T-helper 1 cell (primary cell): ENCODE measurements at places on chromosomes 13 and 19.

DNA sequence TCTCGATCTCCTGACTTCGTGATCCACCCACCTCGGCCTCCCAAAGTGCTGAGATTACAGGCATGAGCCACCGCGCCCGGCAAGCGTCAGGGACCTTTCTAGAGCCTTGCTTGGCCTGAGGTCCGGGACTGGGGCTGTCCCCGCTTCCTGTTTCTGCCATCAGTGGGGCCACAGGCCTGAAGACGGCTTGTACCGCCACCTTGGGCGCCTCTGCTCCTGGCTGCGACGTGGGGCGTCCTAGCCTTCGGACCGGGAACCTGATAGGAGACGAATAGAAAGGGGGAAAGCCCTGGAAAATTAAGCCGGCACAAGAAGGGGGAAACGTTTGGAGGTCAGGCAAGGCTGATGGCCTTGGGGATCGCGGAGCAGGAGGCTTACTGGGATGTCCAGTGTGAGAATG is 35.1 kb downstream of the RNF6 start:
- DNase-seq: no peak

- no peak for DNase-seq
Observed at GRCh38 chr13:78827471-78827870, 168.5 kb upstream of the OBI1 start.

DNA sequence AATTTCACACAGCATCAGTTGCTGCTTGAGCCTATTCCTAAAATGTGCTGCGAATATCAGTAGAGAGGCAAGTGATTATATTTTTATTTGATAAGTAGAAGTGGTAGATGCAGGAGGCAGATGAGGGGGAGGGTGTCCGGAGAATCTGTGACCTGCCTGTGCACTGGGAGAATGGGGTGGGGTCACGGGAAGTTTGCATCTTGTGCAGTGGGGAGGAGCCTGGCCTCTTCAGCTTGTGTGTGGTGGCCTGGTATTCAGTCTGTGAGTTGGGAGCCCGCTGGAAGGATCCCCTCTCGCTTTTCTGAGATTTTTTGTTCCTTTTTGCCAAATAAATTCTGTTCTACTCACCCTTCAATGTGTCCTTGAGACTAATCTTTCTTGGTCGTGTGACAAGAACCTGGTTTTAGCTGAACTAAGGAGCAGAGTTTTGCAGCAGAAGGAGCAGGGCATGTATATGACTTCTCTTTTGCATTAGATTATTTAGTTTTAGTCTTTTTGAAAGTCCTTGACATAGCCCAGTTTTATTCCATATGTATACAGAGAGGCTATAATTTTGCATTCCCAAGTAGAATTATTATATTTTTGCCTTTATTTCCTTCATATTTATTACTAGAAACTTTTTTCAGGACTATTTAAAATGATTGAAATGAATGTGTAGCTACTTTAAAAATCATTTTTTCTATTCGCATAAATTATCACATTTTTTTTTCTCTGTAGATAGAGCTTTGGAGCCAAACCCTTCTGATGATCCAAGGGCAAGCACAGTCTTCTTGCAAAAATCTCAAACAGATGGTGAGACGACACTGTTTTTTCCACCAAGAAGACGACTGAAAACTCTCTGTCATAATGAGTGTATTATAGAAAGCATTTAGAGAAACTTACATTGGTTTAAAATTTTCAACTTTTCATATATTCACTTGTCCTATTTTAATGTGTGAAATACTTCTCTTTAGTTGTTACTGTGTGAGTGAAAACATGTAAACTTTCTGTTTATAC is 1257.2 kb downstream of the UQCRFS1 start:
- DNase-seq: no peak

GRCh38 chr13:29196409-29197074 is 376.4 kb downstream of the MTUS2 start:
- DNase-seq: no peak

DNA sequence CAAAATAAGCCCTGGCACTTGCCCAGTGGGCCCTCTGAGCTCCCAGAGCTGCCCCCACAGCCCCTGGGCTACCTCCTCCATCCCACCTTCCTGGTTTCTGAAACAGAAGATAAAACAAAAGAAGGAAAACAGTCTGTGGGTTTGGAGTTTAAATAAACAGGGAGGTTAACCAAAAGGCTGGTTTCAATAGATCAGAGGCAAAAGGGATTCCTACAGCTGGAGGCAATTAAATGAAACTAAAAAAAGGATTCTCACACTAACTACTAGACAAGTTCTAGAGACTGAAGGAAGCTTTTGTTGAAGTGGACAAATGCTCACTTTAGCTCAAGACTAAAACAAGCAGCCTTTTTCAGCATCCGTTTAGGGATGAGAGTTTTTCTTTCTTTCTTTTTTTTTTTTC is 569.8 kb downstream of the FGF9 start:
- no peak for DNase-seq

- DNase-seq: no peak
Observed at GRCh38 chr19:13206587-13206986, 56.4 kb downstream of the IER2 start.

DNA sequence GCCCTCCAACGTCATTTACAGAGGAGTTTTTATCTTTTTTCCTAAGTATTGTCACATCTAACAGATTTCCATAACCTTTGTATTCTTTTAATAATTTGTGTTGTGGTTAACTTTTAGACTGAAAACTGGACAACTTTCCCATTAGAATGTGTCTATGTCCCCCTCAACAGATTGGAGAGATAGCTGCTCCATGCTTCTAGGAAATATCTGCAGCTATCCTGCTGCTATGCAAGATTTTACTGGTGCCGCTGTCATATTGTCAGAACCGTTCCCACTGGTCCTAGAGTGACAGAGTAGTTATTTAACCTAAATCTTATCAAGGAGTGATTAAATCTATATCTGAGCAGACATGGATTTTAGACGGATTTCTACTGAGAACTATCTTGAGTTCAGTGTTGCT is 130.0 kb downstream of the MAB21L1 start:
- DNase-seq: no peak

GRCh38 chr13:101930331-101930730 is 471.5 kb downstream of the FGF14 start:
- no peak for DNase-seq

- DNase-seq: no peak
Observed at GRCh38 chr13:74068471-74068870, 65.7 kb downstream of the KLF12 start.

DNA sequence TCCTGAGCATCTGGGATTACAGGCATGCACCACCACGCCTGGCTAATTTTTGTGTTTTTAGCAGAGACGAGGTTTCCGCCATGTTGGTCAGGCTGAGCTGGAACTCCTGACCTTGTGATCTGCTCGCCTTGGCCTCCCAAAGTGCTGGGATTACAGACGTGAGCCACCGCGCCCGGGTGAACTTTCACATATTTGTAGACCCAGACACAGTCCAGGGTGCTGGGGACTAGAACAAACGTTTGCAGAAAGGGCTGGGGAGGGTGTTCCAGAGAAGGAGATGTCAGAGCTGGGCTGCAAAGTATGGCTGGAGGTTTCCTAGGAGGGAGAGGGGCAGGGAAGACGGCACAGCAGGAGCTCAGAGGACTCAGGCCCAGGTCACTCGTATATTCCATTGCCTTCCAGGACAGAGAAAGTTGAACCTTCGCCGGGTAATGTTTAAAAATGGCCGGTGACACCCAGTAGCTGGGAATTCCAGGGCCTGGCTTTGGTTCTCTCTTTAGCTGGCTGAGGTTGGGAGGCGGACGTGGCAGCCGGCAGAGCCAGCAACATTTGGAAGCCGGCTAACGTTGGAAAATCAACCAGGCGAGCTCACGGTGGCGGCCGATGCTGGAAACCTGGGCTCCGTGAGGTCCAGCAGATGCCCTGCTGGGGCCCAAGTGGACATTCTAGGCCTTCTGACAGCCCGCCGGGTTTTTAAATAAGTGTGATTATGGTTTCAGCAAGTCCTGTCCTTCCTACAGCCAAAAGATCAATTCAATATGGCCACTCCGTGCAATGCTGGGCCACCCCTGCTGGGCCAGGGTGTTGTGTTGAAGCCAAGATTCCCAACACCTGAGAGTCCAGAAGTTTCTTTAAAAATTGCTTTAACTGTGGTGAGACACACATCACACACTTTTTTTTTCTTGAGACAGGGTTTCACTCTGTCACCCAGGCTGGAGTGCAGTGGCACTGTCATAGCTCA is 41.5 kb downstream of the NFIC start:
- no peak for DNase-seq
